Jurkat, Clone E6-1 (cell line): ENCODE measurements at places on chromosomes 4 and X.

- no peak for DNase-seq
Measured at GRCh38 chr4:18676526-18676915, 655.0 kb upstream of the LCORL start.

DNA sequence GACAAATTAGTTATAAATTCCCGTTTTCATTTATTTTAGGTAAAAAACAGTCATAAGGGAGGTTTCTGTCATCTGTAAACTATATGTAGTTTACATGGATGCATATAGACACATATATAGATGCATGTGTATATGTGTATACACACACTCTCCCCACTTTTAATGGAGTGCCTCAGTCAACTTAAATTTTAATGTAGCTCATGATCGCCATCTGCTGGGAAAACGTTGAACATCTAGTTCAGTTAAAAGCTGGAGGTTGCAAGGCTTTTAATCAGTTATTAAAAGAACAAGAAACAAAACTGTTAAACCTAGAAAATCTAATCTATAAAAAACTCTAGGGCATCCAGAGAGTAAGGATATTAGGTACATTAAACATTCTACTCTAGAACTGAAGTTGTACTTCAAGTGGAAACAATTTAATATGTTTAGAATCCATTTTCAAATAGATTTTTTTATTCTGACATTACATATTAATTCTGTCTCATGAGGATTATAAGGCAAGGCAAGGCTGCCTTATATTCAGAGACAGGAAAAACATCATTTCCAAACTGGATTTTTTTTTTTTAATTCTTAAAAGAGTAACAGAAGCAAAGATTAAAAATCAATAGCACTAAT, 122.6 kb downstream of the SHISA3 start:
- DNase-seq, result peak; percentile 60

GRCh38 chr4:172995161-172995560, 173.4 kb upstream of the GALNT7 start:
- no peak for DNase-seq

DNA sequence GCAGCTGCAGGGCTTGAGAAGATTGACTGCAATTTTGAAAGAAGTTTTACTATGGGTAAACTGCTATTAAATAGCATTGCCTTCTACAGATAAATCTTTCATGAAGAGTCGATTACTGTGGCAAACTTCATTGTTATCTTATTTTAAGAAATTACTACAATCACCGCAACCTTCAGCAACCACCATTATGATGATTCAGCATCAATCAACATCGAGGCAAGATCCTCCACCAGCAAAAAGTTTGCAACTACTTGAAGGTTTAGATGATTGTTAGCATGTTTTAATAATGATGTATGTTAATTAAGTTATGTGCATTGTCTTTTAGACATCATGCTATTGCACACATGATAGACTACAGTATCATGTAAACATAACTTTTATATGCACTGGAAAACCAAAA, 1511.0 kb downstream of the FSTL5 start:
- no peak for DNase-seq

- no peak for DNase-seq
Measured at GRCh38 chrX:55486736-55487135, 2.9 kb downstream of the USP51 start.

DNA sequence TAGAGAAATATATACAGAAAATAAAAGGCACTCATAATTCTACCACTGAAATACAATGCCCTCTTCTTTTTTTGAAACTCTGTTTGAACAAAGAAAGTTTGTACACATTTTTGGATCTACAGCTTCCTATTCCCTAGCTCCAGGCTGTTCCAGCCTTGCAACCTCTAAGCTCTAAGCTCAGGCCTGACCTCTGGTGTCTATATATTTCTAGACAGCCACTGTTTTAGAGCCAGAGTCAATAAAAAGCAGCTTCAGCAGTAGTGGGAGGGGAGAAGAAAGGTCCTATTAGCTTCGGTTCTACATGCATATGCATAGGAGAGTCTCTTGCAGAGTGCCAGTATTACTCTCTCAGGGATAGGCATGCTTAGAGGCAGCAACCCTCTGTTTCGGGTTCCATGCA, 39.7 kb downstream of the CLDN2 start:
- DNase-seq, result no peak

- DNase-seq, result peak; percentile 30
Measured at GRCh38 chrX:115642895-115643530, 82.0 kb downstream of the PLS3 start.

DNA sequence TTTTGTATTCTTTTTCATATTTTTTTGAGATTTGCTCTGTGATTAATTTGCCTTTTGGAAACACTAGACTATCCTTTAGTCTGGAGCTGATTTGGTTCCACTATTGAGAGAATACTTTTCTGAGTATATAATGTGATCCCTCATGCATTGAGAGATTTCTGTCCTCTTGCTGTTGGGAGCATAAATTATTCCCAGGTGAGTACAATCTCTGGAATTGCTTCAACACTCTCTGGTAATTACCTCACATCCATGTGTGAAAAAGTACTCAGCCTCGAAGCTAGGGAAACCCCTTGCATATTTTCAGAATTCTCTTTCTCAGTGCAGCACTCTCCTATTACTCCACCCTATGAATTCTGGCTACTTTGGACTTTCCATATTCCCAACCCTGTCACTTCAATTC, 550.0 kb downstream of the RAPGEF2 start:
- DNase-seq, result no peak

- DNase-seq, result no peak
Measured at GRCh38 chr4:53680168-53680567, 88.9 kb upstream of the LNX1 start.

DNA sequence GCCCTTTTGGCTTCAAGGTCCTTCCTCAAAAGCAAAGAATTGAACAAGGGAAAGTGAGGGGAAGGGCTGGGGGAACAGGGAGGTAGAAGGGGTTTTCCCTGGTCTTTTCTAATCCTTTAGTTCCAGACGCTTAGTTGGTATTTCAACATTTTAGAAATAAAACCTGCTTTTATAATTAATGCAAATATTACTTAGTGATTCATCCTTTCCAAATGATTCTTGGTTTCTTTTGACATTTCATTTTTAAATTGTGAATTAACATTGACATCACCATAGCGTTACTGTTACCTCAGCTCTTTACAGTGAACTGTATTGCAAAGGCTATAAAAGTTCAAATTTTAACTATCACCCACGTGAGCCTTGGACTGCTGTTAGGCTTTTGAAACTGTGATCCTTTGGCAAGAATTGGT, 20.9 kb downstream of the NFKB1 start:
- DNase-seq, result no peak

GRCh38 chrX:153954558-153955227, 10.2 kb upstream of the RENBP start:
- DNase-seq, result no peak

DNA sequence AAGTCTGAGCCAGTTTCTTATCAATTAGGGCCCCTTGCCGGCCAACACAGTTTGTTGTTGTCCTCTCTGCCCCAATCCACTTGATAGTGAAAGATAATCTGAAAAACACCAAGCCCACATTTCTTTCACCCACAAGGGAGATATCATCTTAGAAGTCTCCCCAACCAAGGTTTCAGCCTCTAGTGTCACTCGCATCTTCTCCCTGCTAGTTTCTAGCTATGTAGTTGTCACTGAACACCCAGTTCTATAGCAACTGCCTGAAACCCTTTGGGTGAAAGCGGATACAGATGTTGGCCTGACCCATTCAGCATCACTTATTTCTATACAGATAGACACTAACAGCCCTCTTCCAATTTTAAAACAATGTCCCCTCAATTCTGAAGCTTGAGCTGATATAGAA, 116.3 kb downstream of the BMP15 start:
- DNase-seq, result no peak

DNA sequence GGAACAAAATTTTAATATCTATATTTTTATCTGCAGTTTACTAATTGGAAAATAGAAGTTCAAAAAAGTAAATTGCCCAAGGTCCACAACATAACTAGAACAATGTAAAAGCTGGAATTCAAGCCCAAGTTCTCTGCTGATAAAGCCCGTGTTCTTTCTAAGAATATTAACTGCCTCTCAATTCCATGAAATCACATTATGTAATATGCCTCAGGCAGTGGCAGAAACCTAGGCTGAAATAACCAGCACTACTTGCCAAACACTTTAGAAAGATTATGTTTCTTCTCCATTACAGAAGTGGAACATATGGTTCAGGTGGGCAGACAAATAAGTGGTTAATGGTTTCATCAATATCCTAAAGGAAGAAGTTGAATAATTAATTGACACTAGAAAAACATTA, 56.7 kb upstream of the ADGRL3 start:
- no peak for DNase-seq

DNA sequence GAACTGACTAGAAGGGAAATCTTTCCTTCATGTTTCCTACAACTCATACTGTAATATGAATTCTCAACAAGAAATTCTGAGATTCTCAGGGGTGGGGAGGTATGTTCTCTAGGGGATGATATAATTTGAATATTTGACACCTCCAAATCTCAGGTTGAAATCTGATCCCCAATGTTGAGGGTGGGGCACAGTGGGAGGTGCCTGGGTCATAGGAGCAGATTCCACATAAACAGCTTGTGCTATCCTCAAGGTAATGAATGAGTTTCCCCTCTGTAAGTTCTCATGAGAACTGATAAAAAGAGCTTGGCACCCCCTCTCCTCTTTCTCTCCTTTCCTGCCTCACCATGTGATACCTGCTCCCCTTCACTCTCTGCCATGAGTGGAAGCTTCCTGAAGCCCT, 21.5 kb downstream of the FBXW7 start:
- DNase-seq, result no peak

DNA sequence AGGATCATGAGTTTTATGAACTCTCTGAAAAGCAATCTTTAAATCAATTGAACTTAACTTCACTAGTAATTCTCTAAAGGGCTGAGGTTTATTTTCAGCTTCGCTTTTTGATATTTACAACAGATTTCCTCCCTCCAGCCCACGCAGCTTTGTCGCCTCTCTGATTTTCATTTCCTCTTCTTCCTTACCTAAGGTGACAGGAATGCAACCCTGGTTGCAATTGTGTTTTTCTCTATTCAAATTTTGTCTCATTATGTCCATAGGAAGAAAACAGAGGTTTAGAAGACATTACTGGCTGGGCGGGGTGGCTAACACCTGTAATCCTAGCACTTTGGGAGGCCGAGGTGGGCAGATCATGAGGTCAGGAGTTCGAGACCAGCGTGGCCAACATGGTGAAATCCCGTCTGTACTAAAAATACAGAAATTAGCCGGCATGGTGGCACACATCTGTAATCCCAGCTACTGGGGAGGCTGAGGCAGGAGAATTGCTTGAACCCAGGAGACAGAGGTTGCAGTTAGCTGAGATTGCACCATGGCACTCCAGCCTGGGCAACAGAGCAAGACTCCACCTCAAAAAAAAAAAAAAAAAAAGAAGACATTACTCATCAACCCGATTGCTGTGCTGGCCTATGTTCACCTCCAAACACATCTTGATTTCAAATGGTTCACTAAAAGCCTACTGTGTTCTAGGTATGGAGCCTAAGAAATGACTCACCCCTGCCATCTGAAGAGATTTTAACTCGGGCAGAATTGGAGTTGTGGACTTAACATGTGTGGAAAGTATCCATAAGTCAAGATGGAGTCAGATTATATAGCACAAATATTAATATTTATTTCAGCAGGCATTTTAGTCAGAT, 36.8 kb downstream of the VSIG4 start:
- DNase-seq, result no peak

GRCh38 chr4:114312338-114312737, 286.3 kb upstream of the UGT8 start:
- DNase-seq, result no peak

- no peak for DNase-seq
Measured at GRCh38 chr4:78058591-78059523, 1.7 kb downstream of the FRAS1 start.

DNA sequence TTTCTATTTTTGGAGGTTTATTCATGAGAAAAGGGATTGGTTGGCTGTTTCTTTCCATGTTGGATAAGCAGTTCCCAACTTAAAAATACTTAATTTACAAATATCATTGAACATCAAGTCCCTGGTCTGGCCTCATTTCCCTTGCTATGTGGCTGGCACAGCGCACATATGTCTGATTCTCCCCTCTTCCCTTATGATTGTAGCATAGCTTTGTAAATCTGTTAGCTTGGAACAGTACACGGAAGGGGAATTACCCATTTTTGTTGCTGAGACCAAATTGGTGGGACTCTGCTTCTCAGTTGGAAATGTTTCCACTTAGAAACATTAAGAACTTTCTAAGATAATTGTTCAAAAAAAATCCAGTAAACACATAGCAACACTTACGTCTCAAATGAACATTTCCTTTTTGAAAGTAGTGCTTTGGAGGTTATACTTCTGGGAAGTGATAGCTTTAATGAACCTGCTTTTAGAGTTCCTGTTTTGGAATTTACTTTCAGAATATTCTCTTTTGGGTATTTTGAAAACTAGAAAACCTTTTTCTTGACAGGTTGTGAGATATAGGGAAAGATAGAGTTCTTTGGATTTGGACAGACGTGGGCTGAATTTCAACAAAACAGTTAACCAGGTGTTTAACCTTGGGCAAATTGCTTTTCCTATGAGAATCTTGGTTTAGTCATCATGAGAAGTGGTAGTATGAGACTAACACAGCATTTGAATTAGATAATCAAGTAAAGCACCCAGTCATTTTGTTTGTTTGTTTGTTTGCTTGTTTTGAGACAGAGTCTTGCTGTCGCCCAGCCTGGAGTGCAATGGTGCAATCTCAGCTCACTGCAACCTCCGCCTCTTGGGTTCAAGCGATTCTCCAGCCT, 47.3 kb downstream of the STIM2 start:
- no peak for DNase-seq

DNA sequence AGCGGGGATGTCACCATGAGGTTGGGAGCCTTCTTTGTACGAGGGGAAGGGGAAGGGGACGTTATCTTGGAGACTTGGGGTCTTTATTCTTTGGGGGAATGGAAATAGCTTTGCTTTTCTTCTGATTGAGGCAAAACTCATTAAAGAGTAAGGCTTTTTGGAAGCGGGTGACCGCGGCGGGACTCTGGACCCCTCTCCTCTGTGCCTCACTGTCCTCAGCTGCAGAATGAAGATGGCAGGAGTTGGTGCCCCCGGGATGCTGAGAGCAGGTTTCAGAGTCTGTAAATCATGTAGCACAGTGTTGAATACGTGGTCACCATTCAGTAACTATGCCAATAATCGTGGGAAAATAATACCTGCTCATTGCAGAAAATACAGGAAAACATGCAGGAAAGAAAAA, 32.1 kb downstream of the HTT-AS start:
- DNase-seq, result no peak

- DNase-seq, result no peak
Measured at GRCh38 chrX:9730078-9730477, 35.6 kb downstream of the GPR143 start.

DNA sequence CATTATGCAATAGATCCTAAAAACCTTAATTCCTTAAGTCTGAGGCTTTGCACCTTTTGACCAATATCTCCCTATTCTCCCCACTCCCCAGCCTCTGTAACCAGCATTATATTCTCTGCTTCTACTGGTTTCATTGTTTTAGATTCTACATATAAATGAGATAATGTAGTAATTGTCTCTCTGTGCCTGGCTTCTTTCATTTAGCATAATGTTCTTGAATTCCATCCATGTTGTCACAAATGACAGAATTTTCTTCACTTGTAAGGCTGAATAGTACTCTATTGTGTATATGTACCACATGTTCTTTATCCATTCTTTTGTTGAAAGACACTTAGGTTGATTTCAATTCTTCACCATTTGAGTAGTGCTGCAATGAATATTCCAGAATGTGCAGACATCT, 66.0 kb downstream of the MAGEC1 start:
- no peak for DNase-seq
